ENCODE measurements at places on chromosomes 5 and 9.

GRCh38 chr5:150117945-150118560 is 31.7 kb upstream of the CSF1R start:
- DNase-seq: no peak

GRCh38 chr9:133682818-133683585 is 46.8 kb downstream of the DBH start:
- no peak for DNase-seq

- no peak for DNase-seq
These were observed 34.1 kb downstream of the LAMC3 start for GRCh38 chr9:131043087-131043486.

- DNase-seq: no peak
These were observed 92.6 kb downstream of the CHSY3 start for GRCh38 chr5:129996896-129997295.

DNA sequence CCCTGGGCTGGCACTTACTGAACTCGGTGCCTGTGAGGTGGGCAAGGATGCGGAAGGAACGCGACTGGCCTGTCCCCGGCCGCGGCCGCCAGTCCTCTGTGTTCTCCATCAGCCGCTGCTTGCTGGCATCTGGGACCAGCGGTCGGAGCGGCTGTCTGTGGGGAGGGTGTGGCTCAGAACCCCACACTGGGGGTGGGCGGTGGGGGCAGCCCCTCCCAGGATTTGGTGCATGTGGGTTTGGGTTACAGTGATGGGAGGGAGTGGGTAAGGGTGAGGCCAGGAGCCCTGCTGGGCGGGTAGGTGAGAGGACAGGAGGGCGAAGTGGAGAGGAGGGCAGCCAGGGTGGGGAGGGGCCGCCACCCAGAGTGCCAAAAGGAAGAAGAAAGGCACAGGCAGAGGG is 6.4 kb downstream of the PDLIM7 start:
- DNase-seq: no peak

Measured in NCI-H1105 treated with DMSO at 0.1 percent for 48 hours (cell line).